RWPE2 (cell line): ENCODE measurements at places on chromosomes 4 and X.

DNA sequence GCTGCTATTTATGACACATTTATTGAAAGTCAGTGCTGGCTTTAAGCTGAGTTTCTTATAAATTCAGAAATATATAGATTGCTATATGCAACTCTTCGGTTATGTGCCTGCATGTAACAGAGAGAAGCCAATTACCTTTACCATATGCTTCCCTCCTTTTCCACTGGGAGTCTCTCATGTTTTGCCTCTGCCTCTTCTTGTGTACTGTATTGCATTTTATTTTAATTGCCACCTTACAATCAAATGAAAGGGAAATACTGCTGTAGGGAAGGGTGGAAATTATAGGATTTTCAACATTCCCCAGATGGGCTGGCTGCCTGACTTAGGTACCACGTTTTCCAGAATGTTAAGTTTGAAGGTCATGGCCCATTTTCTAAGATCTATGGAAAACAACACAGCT is 655.4 kb upstream of the SLIT2 start:
- no peak for DNase-seq

DNA sequence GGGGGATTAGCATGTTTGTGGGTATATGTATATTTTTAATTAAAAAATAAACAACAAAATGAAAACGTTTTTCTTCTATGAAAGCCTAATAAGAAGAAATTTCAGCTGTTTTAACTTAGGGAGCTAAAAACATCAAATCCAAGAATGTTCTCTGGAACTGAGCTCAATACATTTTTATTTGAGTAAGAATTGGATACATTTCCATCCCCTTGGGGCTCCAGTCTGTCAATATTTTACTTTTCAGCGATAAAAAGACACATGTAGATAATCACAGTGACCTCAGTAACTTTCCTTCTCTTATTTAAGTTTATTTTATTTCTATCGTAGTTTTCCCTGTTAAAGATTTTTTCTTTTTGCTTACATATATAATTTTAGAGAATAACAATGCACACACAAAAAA is 59.3 kb downstream of the ELOVL6 start:
- DNase-seq = no peak

GRCh38 chrX:139506333-139506732 is 24.2 kb upstream of the F9 start:
- DNase-seq = no peak

DNA sequence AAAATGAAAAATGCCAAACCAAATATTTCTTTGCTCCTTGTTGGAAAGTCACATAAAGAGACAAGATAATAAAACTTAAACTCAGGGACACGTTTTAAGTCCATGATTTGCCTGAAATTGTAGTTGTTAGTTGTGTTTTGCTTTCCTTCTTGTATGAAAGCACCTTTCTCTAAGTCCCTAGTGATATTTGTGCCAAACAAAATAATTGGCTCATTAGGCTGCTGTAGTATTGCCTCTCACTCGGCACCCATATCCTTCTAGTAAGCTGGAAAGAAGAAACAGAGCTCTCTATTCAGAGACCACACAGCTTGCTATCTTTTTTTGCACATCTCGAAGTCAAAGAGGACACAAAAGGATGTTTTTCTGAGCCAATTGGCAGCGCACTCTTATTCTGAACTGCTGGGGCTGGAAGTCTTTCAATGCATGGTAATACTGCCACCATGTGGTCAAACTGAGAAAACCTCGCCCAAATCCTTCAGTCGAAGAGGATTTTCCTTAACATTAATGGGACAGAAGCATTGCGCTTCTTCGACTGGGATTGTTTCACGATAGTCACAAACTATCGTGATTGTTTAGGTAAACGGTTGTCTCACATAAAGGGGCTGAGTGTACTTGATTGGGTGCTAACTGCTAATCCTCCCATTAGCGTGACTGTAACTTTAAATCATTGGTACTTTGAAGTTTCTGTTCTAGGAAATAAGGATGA is 571.9 kb upstream of the LCORL start:
- no peak for DNase-seq

- no peak for DNase-seq
These were observed 48.7 kb downstream of the CLOCK start for GRCh38 chr4:55498051-55498450.

- DNase-seq = no peak
These were observed 72.1 kb downstream of the GALNT7 start for GRCh38 chr4:173240696-173241095.

- DNase-seq = no peak
These were observed 2.4 kb upstream of the L1CAM start for GRCh38 chrX:153888344-153888743.

GRCh38 chr4:186722796-186723291 is 812 bp downstream of the FAT1 start:
- no peak for DNase-seq
